Glomerular endothelial cell (primary cell): ENCODE measurements at places on chromosomes 3 and 15.
A peak's percentile ranks its signal among the peaks of the same experiment; 100 is the strongest.

GRCh38 chr3:133997871-133998635 lies 31.7 kb downstream of the SLCO2A1 start:
- no peak for DNase-seq

- DNase-seq, result no peak
These were observed 699.5 kb upstream of the NAALADL2 start for GRCh38 chr3:174159604-174160003.

DNA sequence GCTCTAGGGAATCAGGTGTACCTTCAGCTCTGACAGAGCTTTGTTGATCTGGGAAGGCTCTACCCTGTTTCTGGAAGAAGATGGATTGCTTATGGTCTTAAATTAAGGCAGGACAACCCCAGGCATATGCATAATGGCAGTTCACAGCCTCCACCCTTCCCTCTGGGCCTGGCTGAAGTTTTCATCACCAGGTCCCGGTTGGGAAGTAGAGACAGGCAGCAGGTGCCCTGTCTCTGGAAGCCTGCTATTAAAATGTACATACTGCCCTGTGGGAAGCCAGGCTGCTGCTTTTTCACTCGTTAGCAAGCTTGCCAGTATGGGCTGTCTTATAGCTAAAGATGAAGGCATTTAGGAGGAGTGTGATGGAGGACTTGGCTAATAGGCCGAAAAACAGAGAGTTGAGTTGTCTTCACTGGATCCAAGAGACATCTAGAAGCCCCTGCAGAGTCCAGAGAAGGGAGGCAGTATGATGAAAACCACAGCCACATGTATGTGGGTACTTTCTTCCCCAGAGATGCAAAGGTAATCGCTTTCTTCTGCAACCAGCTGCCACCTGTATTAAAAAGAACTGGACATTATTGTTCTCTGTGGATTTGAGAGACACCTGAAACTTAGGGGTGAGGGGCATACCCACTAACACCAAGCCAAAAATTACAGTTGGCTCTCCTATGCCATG lies 34.4 kb downstream of the ABHD2 start:
- no peak for DNase-seq

DNA sequence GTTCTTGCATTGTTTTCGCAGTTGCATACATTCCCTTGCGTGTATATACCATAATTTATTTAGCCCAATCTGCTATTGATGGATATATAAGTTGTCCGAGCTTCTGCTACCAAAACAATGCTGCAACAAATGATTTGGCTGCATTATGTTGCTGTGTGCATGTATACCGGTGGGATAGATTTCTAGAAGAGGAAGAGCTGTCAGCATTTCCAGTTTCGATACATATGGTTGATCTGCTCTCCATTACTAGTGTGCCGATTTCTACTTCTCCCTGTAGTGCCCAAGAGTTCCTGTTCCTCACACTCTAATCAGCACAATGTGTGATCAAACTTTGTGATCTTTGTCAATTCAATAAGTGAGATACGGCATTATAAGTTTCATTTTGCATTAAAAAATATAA lies 92.8 kb upstream of the NMNAT3 start:
- no peak for DNase-seq

DNA sequence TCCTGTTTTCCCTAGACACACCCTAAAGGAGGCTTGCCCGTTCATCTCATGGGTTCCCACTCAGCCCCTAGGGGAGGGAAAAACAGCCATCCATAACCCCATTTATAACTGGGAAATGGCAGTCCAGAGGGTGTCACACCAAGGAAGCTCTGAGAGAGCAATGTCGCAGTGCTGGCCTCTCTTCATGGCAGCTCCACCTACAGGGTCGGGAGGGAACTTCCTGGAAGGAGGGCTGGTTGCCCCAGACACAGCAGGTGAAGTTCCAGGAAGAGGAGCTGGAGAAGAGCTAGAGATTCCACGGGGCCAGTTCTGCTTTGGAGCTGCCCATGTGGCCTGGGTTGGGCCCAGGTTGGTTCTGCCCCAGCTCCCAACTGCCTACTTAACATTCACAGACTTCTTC lies 22.3 kb upstream of the LINGO1 start:
- no peak for DNase-seq

DNA sequence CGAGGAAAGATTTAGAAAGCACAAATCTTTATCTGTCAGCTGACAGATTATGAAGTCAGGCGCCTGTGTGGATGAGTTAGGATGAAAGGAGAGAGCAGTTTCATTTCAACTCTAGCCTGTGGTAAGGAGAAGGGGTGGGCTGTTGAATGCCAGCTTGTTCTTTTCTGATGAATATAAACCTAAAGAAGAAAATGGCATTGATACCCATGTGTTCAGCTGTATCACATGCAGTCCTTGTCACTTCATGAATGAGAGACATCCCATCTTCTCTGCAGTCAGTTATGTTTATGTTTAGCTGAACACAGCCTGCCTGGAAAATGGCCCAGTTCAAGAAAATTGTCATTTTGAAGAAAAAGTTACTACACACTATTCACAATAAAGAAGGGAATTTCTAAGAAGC lies 345.7 kb upstream of the RBMS3 start:
- no peak for DNase-seq

DNA sequence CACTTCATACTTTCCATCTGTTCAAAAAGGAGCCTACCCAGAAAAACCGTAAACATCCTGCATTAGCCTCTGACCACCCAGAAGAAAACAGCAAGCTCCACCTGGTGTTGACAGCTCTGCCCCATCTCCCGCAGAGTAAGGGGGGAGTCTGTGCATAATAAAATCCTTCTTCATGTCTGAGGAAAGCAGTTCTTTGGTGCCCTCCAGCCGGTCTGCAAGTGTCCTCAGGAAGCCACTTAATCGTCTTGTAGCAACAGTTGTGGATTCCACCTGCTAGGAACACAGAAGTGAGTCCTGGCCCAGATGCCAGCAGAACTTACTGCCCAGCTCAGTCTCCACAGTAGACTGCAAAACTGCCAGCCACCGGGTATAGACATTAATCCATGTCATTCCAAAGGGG lies 22.5 kb downstream of the RIOX2 start:
- no peak for DNase-seq

DNA sequence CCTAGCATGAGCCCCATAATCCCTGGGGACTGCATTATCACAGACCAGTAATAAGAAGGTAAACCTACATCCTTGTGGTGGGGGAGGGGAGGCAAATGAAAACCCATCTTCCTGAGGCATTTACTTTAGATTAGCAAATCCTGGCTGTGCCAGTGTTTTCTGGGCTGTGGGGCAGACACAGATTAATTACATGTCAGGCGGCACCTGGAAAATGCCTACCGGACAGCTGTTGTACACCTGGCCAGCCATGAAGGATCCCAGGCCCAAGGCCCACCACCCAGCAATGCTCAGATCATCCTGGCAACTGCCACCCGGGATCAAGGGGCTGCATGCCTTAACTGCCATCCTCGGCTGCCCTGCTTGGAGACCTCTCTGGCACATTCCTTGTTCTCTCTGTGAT lies 59.1 kb upstream of the RASA2 start:
- no peak for DNase-seq

DNA sequence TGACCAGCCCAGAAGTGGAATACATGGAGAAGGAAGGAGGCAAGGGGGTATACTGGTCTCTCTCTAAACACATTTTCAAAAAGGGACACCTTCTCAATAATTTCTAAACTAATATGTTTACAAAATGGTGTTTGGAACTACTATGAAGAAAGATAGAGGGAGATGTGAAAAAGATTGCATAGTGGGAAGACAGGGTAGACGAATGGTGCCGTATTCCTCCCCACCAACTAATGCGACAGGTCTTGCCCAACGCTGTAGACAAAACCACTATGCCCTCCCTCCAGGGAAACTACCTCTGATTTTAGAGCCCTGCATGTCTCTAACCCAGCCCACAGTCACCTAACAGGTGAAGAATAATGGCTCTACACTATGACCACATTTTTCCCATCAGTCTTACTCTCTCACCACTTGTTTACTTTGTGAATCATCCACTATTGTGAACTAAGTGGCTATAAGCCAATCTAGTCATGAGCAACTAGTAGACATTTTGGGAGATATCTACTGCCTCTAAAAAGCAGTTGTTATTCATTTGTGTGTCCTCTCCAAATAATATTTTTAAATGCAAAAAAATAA lies 108.2 kb upstream of the UBE2E2 start:
- no peak for DNase-seq

DNA sequence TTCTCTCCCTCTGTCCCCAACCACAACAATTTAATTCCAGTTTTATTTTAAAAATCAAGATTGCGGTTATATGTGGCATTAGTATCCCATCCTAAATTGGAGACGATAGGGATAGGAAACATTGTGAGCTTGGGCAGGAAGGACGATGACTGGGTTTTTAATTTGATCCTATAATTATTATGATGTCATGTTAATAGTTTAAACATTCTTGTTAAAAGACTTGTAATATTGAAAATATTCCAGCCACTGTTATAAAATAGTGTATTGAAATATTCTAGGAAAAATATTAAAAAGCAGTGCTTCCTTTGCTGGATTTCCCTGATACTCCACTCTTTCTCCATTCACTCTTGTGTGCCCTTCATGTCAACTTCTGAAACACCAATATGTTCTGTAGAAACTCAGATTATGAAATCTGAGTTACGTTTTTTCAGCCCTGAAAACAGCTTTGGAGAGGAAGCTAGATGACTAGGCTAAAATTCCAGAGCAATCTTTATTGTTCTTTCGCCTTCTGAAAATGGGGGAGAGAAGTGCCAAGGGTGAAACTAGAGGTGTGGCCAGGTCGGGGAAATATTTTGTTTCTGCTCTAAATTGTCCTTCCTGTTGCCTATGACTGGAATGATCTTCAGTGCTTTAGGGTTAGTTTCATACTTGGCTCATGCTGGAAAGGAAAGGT lies 46.1 kb upstream of the MAP3K13 start:
- no peak for DNase-seq

- no peak for DNase-seq
These were observed 34.9 kb upstream of the ST6GAL1 start for GRCh38 chr3:186895406-186895805.

- no peak for DNase-seq
These were observed 951.6 kb downstream of the TUSC7 start for GRCh38 chr3:117660941-117661817.

GRCh38 chr3:175222356-175222755 lies 363.2 kb downstream of the NAALADL2 start:
- peak; percentile 60 for DNase-seq
